T-helper 22 cell (primary cell): ENCODE measurements at places on chromosomes 4 and X.

GRCh38 chrX:149711545-149712236 is at the start of gene MAGEA11:
TSS of gene MAGEA11 (plus strand) at chrX:149712060. CDS start at chrX:149713160, 1,100 bp downstream.
- no peak for DNase-seq

DNA sequence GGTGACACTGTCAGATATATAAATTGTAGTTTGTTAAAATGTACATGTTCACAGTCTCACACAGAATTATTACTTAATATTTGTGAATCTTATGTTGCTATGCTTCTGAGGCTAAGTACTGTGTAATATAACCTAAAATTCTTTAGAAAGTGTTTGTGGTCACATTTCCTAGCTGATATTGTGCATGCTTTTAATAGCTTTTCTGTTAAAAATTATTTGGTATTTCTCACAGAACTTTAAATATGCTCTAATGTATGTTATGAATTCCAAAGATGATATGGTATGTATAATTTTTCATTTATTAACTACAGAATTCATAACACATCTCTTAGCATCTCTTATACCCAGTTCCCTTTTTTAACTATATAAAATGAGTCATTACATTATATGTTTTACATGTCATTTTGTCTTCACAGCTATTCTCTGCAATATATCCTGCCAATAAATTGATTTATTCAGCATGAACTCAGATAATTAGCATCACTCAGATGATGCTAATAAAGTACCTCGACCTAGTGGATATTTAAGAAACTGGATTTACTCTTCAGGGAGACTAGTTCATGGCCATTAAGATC is 9.3 kb downstream of the PTPN13 start:
- DNase-seq: no peak

DNA sequence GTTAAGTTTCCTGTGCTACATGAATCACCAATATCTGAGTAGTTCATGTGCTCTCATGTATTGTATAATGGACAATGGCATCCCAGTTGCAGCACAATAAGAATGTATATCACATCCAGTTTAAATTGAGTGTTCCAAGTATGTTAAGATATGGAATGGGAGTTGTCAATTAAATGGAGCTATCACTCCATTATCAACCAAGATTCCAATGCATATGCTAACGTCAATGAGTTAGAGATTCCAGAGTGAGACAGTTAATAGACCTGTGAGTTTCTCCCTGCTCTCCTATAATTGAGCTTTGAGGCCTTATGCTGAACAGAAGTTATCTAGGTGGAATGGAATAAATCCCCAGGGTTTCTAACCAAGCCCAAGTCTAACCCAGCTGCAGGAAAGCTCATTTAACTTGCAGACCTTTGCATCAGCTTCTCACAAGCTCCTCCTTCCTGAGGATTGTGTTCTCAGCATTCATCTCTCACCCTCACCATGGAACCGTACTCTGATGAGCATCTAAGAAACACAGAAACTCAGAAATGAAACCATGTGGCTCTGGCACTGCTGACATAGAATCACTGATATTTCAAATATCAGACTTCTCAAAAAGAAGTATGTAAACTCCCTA is 84.8 kb downstream of the TIGD2 start:
- no peak for DNase-seq

DNA sequence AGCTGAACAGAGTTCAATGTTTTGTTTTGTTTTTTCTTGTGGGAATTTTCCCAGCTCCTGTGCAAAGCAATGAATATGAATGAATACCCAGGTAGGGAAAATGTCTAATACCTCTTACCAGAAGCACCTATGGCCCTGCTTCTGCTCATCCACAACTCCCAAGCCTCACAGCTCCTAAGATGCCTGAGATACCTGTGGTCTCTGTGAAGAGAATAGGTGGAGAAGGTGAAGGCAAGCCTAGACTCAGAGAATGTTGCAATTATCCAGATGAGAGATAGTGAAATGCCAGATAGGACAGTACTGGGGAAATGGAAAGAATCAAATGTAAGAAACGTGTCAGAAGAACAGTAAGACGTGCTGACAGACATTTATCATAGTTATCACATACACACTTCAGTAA is 70.2 kb upstream of the NOCT start:
- DNase-seq: no peak

DNA sequence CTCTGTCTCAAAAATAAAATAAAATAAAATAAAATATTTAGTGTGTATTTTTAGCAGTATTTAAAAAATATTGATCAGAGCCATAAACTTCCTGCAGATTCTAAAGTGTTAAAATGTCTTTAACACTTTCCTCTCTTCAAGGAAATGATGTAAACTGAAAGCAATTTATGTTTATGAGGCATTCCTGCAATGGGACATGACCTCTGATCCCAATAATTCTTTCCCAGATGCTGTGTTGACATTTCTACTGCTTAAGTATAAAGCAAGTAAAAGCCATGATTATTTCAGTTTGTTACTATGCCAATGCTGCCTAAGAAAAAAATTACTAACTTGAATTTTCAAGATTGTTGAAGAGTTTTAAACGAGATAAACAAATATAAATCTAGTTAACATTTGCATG is 29.0 kb downstream of the COQ2 start:
- no peak for DNase-seq

GRCh38 chr4:145414226-145414625 is 67.4 kb upstream of the SMAD1 start:
- DNase-seq: no peak

DNA sequence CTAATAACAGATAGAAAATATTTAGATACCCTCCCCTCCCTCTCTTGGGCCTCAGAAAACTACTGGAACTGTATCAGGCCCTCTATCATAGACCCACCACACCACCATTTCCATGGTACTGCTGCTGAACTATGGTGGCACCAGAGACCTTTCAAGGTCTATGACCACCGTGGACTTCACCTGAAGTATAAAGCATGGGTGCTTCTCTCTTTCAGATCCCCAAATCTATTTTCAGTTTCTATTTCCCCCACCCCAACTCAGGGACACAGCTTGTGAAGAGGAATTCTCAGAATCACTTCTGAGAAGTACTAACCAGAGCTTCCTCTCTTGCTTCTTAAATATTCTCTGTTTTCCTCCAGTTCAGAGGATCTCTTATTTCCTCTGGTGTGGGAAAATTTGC is 840.8 kb upstream of the HTR2C start:
- no peak for DNase-seq

- no peak for DNase-seq
These were observed 2024.5 kb upstream of the ADGRL3 start for GRCh38 chr4:59175617-59176016.

DNA sequence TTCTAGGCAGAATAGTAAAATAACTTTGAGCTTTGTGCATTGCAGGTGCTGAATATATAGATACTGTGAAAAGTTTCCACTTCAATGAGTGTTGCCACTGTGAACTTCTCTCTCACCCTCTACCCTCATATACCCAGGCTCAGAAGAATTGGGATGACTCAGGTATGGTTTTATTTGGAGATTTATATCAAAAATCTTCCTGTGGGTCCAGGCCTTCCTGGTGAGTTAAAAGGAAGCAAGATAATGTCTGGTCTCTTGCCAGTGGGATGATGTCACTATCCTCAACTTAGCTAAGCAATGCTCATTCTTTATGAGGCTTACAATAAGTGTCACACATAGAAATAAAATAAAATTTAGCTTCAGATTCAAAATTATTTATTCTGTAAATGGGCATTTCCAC is 153.3 kb upstream of the TENT5D start:
- DNase-seq: no peak

GRCh38 chr4:18130256-18130655 is 108.7 kb upstream of the LCORL start:
- DNase-seq: no peak

DNA sequence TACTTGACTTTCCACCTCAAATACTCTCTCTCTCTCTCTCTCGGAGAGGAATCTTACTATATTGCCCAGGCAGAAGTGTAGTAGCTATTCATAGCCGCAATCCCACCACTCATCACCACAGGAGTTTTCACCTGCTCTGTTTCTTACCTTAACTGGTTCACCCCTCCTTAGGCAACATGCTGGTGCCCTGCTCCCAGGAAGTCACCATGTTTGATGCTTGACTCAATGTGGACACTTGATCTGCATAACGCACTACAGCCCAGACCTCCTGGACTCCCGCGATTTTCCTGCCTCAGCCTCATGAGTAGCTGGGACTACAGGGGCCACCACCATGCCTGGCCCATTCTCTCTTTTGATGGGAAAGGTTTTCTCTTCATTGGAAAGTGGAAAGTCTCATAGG is 271.8 kb downstream of the FBXW7 start:
- DNase-seq: no peak

- no peak for DNase-seq
These were observed 66.9 kb downstream of the ARHGEF9 start for GRCh38 chrX:63718010-63718694.

DNA sequence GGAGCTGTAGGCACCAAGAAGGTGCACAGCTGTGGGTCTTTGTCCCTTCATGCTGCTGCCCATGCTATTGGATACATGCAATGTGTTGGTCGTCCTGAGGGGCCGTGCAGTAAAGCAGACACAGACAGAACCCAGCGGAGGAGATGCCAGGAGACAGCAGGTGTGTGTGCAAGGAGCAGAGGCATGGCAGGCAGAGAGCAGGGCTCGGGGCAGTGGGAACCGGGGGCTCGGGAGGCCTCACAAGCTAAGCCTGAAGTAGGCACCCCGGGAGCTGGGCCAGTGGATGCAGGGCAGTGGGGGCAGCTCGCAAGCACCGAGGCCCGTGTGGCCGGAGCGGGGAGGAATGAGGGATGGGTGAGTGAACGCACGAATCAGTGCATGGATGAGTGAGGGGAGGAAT is 13.2 kb downstream of the HTRA3 start:
- DNase-seq: no peak

- DNase-seq: no peak
These were observed 154.3 kb downstream of the CFAP299 start for GRCh38 chr4:80489798-80490197.

DNA sequence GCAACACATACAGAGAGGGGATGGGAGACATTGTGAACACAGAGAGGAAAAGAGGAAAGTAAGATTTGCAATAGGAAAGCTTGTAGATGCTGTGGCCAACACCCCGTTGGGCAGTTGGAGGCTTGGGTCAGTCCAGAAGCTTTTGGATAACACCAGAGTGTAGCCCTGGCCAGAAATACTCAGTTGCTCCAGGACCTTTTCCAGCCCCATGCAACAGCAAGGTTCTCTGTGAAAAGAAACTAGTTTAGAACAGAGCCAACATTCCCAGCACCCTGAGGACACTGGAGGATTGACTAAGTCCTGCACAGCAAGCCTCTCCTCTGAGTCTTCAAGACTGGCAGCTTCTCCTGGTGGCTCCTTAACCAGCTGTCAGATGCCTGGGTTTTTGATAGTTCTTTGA is 27.9 kb upstream of the NAF1 start:
- no peak for DNase-seq

DNA sequence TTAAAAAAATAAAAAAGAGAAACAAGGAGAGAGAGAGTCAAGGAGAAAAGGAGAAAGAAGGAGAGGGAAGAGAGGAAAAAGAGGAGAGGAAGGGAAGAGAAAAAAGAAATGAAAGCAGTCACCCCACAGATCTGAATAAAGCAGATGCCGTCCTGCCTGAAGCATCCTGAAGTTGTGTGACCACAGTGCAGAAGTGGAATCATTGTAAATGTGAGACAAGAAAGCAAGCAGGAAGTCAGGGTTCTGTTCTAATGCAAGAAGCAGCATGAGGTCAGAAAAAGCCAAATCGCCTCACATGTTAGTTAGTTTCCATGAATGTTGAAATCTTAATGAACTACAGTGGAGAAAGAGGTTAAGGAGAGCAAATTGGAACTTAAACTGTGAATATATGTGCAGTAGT is 692.5 kb downstream of the CENPC start:
- DNase-seq: no peak

- no peak for DNase-seq
These were observed 202.1 kb downstream of the PTTG2 start for GRCh38 chr4:38162240-38162784.

GRCh38 chr4:155931634-155932033 is 22.0 kb downstream of the CTSO start:
- no peak for DNase-seq

DNA sequence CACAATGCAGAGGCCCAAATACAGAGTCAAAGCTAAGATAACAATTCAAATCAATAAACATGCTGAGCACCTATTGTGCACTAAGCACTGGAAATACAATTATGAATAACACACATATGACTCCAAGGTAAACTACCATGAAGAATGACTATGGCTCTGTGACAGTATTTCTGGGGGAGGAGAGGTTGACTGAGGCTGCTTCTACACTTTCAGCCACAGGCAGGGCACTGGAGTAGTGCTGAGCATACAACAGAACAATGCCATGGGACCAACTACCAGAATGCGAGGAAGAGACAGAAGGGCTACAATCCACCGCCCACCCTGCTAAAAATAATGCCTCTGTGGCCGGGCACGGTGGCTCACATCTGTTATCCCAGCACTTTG is 13.7 kb downstream of the TEC start:
- no peak for DNase-seq

GRCh38 chr4:157739242-157739641 is 433.6 kb downstream of the GASK1B start:
- DNase-seq: no peak

GRCh38 chr4:178976861-178977260 is 1534.6 kb upstream of the AGA start:
- no peak for DNase-seq

DNA sequence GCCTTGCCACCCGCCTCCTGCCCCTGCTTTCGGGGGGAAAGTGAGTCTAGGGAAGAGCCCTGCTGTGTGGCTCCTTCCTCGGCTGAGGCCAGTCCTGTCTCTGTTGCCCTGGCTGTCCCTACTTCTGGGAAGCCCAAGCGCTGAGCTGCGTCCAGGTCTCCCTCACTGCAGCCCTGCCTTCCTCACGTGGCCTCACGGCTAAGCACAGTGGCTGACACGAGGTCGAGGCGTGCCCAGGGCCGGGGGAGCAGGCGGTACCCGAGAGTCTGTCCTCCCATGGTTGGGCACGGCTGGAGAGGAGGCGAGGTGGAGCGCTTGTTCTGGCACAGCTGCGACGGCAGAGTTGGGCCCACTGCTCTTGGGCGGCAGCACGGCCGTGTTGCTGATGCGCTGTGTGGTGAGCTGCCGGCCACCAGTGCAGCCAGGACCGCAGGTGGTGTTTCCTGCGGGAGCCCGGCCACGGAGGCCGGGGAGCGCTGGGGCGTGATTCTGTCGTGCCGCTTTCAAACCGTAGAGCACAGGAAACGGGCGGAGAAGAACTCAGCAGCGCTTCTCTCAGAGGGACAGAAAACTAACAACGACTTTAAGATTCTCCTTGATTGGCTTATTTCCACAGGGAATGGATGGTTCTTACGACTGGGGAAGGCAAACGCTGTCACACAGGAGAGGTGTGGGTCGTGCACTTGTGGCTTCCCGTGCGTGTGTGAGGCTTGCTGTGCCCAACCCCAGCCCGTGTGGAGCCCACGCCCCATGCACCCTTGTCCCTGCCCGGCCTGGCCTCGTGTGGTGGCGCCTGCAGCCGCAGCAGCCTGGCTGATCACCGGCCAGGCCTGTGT is 21.3 kb downstream of the MAEA start:
- DNase-seq: no peak

DNA sequence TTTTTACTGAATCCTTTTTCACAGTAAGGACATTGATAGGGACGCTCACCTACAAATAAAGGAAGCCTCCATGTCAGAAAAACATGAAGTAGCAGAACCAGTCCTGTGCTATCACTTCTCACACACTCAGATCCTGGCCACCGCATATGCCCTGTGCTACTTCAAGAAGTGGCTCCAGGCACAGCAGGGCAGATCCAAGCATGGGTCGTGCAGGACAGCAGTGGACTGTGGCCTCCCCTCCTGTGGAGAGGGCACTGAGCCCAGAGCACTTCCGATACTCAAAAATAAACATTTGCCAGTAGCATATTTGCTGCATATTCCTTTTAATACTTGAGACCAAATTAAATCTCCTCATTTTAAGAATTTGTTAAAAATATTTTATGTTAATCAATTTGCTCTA is 167.9 kb downstream of the PRDM5 start:
- DNase-seq: no peak

GRCh38 chr4:52867163-52867562 is 5.0 kb downstream of the RASL11B start:
- no peak for DNase-seq
